ENCODE measurements at places on chromosomes 6 and 20. TPM values are rescaled to one million over a fixed set of nuclear protein-coding genes. Genes with fewer than 3 reads are reported as not detected.

Gene MCCD1
- not detected for total RNA-seq

Gene BHLHE23
- not detected for total RNA-seq

Gene CST3
- 310 TPM for total RNA-seq

Gene GPLD1
- 0.92 TPM for total RNA-seq

Gene KCNK5
- 0.06 TPM for total RNA-seq

Gene POM121L2
- total RNA-seq, result not detected

Gene TRIM27
- total RNA-seq, result 48.7 TPM

Gene CABLES2
- total RNA-seq, result 0.66 TPM

Gene SPATA25
- total RNA-seq, result 1.4 TPM

Gene EPHA7
- total RNA-seq, result under 0.01 TPM

Gene CFAP206
- 0.31 TPM for total RNA-seq

Gene IYD
- under 0.01 TPM for total RNA-seq

Gene GCLC
- 15.7 TPM for total RNA-seq

Gene MED20
- 23.3 TPM for total RNA-seq

Gene PI16
- under 0.01 TPM for total RNA-seq

Gene ZDHHC14
- 2.4 TPM for total RNA-seq

Gene MOCS1
- total RNA-seq, result 11.1 TPM

Gene OPN5
- total RNA-seq, result 1.1 TPM

Gene CEP162
- 4.6 TPM for total RNA-seq

Gene IL20RA
- total RNA-seq, result 0.12 TPM

Gene CAP2
- total RNA-seq, result 8.1 TPM

Gene SLC26A8
- total RNA-seq, result 0.26 TPM

Gene LPA
- total RNA-seq, result not detected

Gene ME1
- 8.3 TPM for total RNA-seq

Gene ARFGEF3
- 0.25 TPM for total RNA-seq

Gene PTGIS
- 321 TPM for total RNA-seq

Gene TNNC2
- total RNA-seq, result 1.4 TPM

Gene C20orf173
- total RNA-seq, result not detected

Measured in aortic smooth muscle cell (primary cell).